NCI-H774 (cell line): ENCODE measurements at places on chromosomes 11 and 22.

DNA sequence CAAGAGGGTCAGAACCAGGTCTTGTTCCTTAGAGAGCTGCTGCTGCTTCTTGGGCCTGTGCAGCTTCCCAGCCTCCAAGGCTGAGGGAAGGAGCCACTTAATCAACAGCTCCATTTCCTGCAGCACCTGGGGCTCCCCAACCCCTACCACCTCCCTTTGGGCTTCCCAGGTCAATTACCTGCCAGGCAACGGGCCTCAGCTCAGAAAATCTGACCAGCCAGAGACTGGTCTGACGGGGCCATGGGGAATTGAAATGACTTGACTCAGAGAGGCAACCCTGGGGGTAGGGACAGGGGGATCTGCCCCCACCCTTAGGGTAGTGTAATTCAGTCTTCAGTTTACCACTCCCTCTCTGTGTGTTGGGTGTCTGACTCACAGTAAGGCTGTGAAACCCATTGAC, 4.7 kb upstream of the MAJIN start:
- DNase-seq = no peak

DNA sequence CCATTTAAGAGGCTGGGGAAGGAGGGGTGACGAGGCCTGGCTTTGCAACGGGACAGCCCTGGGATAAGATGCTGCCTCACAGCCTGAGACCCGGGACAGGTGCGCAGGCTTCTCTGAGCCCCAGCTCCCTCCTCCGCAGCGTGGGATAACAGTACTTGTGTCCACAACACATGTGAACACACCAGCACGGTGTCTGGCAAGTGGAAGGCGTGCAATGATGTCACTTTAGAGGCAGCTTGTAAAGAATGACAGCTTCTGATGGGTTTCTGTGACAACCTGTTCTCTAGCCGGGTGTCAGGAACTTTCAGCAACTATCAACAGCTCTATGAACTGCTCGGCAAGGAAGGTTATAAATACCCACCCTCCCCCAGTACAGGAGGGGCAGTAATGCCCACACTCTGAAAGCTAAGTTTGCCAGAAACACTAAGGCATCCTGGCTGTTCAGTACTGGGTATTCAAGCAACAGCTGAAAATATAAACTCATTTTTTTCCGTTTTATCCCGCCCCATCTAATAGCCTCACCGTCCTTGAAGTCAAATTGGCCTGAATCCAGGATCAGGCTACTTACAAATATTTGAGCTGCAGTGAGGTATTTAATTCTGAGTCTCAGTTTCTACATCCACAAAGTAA, 59.7 kb downstream of the MYH9 start:
- no peak for DNase-seq

DNA sequence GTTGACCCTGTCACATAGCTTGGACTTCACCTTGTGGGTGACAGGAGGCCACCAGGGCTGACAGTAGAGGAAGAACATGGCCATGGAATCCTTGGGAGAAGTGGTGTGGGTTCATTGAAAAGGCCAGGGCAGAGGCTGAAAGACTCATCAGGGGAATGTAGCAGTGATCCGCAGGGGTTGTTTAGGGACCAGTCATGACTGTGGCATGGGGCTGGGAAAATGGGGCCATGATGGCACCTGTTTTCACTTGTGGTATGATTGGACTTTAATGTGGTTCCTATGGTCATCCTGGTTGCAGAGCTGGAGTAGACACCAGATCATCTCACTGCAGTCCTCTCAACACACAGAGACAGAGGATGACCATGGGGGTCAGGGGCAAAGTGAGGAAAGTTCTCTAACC, 66.7 kb upstream of the MYEOV start:
- DNase-seq = no peak

GRCh38 chr11:75424396-75424795, 8.6 kb downstream of the KLHL35 start:
- DNase-seq = no peak

GRCh38 chr11:9001736-9002135, 2.1 kb downstream of the NRIP3 start:
- no peak for DNase-seq

DNA sequence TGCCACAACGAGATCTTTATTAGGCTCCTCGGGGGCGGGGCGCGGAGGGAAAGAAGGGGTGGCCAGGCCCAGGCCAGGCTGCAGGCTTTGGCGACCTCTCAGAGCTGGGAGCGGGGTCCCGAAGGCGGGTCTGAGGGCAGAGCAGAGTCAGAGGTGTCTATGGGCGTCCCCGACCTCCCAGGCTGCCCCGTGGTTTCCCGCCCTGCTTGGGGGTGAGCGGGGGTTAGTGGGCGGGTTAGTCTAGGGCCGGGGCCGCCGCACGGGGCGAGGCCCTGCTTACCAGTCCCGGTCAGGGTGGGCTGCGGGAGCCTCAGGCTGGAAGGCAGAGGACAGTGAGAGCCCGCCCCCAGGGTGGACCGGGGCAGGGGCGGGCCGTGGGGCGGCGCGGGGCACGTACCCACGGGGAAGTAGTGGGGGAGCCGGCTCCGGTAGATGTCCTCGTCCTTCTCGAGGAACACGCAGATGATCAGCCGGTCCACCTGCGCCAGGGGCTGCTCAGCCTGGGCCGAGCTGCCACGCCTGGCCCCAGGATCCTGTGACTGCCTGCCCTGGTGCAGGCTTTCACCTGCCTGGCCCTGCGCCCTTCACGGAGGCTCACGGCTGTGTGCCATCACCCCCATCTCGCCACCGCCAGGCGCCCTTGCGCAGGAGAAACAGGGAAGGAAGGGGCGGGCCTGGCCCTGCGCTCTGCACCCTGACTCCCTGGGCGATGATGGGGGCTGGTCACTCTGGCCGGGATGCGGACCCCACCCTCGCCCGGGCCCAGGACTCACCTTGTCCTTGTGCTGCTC, 12.5 kb downstream of the OTUB1 start:
- no peak for DNase-seq

DNA sequence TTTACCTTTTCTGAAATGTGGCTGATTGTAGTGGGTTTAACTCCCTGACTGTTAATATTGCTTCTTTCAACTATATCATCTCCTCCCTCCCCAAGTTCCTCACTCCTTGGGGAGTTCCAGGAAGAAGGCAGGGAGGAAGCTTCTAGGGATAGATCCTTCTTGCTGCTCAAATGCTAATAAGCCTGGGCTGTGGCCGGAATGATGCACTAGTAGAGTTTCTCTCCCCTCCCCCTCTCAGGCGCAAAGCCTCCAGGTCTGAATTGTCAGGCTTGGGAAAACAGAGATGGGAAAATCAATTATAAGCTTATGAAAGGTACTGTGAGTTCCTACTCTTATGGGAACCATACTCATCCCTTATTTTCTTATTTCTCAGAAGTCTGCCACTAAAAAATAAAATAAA, 30.8 kb downstream of the FEZ1 start:
- DNase-seq = no peak

DNA sequence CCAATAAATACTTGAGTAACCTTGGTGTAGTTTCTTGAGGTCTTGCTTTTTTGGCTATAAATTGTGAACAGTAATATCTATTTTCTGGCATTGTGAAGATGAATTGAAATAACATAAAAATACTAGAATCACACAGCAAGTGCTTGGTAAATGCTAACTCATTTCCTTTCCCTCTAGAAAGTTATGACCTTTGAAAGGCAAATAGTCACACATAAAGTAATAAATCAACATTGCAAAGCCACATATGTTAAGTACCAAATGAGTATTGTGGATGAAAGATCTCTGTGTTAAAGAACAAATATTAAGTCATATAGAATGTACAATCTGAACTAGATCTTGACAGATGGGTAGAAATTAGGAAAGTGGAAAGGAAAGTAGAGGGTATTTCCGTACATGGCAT, 559.6 kb upstream of the CCDC90B start:
- DNase-seq = no peak

DNA sequence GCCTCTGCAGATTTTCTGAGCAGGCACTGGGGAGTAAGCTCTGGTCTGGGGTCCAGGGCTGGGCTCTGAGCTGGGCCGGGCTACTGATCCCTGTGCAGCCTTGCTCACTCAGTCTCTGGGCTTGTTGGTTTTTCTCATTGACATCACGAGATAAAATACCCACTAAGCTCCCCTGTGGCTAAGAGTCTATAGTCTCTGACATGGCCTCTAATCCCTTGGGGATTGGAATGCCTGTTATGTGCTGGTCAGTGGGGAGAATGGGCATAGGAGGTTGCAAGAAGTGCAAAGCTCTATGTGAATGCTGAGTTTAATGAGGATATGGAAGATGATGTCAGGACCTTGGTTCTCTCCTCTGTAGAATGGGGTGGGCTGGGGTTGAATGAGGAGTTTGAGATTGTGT, 23.3 kb downstream of the ELF5 start:
- DNase-seq = no peak

DNA sequence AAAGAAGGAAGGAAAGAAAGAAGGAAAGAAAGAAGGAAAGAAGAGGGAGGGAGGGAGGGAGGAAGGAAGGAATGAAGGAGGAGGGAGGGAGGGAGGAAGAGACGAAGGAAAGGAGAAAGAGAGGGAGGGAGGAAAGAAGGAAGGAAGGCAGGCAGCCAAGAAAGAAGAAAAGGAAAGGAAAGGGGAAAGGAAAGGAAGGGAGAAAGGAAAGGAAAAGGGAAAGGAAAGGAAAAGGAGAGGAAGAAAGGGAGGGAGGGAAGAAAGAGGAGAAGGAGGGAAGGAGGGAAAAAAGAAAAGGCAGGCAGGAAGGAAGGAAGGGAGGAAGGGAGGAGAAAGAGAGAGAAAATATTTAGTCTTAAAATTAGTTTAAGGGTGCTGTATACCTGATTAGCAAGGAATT, 704.1 kb downstream of the LUZP2 start:
- DNase-seq = no peak

DNA sequence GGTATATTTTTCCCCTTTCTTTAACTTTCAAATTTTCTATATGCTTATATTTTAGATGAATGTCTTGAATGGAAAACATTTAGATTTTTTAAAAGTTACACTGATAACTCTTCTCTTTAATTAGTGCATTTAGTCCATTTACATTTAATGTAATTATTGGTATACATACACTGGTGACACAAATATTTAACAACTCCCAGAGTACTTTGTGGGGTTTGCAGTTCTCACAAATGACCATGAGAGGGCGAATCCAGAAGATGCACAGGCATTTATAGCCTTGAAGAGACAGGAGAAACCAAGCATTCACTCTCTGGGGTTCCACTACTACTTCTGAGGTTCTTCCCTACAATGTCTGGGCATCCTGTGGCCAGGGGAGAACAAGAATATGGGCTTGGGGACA, 125.1 kb downstream of the TIMP3 start:
- DNase-seq = no peak
